ENCODE measurements at places on chromosomes 7 and 10.

GRCh38 chr10:64430690-64431323, 909.6 kb downstream of the REEP3 start:
- DNase-seq: peak; percentile 75

DNA sequence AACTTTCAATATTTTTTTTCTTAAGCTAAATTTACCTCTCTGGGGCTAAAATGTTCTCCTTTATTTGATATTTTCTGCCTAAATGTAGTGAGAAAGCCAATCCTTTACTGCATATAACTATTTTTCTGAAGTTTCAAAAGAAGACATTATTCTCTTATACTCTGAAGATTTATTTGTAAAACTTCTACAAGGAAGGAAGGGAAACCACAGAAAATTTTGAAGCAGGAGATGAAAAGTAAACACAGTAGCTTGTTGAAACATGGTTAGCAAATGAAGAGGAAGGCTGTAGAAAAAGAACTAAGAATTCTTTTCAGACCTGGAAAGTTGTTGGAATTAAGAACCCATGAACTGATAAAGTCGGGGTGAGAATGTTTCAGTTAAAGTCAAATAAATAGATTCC, 330.3 kb downstream of the HGF start:
- no peak for DNase-seq

DNA sequence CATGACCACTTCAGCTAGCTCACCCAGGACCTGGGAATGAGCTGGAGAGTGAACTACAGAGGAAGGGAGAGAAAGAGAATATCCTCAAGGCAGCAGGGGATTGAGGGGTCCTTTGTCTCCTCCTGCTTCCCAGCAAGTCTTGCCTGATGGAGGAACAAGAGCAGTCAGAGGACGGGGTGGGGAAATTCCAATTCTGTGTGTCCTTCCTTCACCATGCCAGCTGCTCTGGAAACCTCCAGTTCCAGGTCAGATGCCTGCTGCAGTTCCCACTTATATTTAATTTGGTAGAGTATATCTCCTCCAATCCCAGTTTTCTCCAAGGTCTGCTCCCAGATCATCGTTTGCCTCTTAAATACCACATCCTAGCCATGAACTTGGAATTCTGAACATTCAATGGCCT, 21.4 kb upstream of the LEP start:
- DNase-seq: no peak

DNA sequence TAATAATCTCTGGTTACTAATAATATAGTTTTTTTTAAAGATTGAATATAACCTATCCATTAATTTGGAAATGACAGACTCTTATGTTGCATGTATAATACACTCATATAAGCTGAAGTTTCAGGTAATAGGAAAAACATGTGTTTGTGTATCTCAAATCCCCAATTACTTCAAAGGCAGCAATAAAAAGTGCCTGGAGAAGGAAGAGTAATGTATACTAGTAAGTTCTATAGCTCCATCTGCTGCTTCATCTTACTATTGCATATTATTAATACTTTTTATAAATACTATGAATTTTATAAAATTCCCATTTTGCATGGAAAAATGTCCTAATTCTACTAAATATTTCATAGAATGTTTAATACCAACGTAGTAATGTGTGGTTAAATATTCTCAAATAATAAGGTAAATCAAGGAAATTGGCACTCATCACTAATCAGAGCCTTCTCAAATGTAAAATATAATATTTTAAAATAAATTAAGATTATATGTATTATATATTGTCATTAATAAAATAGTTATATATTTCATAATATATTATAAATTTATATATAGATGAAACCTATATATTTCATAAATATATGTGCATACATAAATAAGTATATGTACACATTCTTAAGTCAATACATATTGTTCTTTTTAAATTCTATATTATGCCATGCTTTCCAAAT, 311.9 kb downstream of the HGF start:
- no peak for DNase-seq

DNA sequence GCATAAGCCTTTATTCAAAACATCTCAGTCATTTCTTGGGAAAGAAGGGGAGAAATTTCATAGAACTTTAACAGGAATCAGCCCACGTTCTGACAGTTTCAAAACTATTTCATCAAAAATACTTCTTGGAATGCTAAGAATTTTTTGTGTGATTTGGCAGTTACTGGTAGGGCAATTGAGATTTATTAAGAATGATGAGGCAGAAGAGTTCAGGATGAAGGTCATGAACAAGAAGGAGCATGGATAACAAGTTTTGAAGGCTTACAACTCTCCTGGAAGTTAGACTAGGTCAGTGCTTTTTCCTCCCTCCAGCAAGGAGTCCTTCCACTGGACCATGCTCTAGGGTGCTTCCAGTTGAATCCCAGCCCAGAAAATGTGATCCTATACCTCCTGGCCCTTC, 569.9 kb downstream of the ANKRD7 start:
- no peak for DNase-seq

DNA sequence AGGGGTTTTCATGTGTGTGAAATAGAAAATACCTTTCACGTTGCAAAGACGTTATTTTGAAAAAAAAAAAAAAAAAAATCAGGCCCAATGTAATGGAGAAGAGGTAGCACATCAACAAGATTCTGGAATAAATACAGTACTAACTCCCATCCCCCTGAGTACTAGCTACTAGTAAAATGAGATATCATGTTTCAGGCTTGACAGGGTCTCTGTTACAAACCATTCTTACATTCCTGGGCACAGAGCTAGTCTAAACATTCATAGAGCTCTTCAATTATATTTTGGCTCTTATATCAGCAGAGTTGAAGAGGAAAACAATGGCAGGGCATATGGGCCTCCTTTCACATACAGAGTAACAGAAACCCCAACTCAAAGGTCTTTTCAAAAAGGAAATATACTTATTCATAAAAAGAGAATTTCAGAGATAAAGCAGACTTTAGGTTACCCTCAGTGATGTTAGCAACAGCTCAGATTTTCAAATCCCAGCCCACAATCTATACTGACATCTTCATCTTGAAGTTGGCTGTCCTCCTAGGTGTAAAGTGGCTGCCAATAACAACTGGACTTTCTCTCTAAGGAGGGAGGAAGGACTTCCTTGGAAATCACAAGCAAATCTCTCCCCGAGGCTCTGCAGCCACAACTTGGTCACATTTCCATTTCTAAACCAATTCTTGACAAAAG, 18.6 kb downstream of the C7orf33 start:
- no peak for DNase-seq

Measured in Ammon's horn (tissue), 1 donor.